ENCODE measurements at places on chromosomes 3 and 15.

- H3K27me3 ChIP-seq, result peaks cover 6% of the 10 kb centered on the region
- no peak overlapping the region for H3K27ac ChIP-seq
- no peaks in the 10 kb centered on the region for H3K4me1 ChIP-seq
- no peak overlapping the region for H3K4me3 ChIP-seq
These were observed 15.4 kb downstream of the IGSF10 start for GRCh38 chr3:151445273-151446001.

DNA sequence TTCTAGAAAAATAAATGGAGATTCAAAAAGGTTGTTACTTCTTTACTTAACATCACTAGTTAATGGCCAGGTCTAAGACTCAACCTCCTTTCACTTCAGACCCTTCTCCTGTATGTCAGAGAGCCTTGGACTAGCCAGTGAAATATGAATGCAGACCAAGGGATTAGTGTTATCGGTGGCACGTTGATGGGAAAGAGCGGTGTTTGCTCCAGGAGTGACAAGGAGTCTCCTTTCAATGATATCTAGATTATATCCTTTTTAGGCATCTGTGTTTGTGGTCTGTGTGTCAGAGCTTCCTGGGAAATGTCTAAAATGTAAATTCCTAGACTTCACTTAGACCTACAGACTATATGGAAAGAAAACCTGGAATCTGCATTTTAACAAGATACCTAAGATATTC, 658.0 kb upstream of the KCNMB2 start:
- peaks cover 9% of the 10 kb centered on the region for H3K4me1 ChIP-seq
- DNase-seq, result no peak
- no peaks in the 10 kb centered on the region for H3K27me3 ChIP-seq
- H3K27ac ChIP-seq, result no peak overlapping the region
- H3K4me3 ChIP-seq, result no peak overlapping the region
- H3K36me3 ChIP-seq, result no peaks in the 10 kb centered on the region

DNA sequence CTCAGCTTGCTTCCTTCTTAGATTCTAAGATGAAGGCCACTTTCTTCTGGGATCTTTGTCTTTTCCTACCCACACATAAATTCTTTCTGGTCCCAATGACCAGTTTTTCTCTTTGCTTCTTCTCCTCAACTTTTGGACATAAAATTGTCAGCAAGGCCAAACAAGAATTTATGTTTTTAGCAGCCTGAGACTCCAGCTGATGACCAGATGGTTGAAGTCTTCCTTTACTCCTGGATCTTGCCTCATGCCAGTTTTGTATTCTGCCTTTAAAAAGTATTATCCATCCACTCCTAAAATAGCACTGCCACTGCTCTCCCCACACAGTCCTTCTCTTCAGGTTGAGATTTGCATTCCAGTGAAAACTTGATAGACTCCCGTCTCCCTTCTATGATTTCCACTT, 236.0 kb downstream of the VPS13C start:
- DNase-seq, result no peak
- peaks cover 3% of the 10 kb centered on the region for H3K27me3 ChIP-seq
- no peak overlapping the region for H3K4me3 ChIP-seq
- H3K36me3 ChIP-seq, result no peaks in the 10 kb centered on the region
- no peaks in the 10 kb centered on the region for H3K4me1 ChIP-seq

- H3K4me1 ChIP-seq, result no peaks in the 10 kb centered on the region
- H3K36me3 ChIP-seq, result no peaks in the 10 kb centered on the region
- no peak for DNase-seq
- peaks cover 5% of the 10 kb centered on the region for H3K27me3 ChIP-seq
- no peak overlapping the region for H3K27ac ChIP-seq
These were observed 7.8 kb downstream of the DCBLD2 start for GRCh38 chr3:98893740-98894139.
